SW480 (cell line): ENCODE measurements at places on chromosomes 7 and 10.

- no peak for DNase-seq
Observed at GRCh38 chr10:119306986-119307392, 99.6 kb downstream of the GRK5 start.

- DNase-seq, result no peak
Observed at GRCh38 chr10:49629431-49629881, 15.6 kb downstream of the CHAT start.

GRCh38 chr7:43112941-43113621, 634 bp downstream of the HECW1 start:
- DNase-seq, result no peak

DNA sequence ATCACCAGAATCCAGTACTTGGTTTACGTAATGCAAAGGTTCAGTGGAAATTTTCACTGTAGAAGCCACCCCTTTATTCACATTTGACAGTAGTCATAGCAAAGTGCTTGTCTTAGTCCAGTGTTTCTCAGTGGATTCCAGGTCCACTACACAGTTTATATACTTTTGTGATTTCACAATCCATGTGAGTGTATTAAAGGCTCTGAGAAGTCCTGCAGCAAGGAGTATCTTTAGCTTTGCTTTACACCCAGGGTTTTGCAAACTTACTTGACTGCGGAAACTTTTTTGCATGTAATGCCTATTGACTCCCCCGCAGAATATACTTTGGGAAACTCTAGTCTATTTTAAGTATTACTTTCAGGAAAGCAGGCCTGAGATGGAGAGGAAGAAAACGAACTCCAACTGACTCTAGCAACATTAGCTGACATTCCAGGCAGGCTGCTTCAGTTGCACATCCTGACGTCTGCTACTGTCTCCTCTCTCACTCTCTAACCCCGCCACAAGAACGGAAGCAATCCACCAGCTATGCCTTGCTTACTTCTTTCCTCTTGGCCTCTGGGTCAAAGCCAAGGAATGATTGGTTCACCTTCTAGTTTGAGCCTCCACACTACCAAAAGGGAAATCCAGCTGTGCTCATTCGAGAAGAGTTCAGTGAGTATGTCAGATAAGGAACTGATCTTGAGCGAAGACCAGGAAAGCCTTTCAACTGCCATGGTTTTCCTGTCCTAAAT, 6.2 kb downstream of the PLXNA4 start:
- no peak for DNase-seq

DNA sequence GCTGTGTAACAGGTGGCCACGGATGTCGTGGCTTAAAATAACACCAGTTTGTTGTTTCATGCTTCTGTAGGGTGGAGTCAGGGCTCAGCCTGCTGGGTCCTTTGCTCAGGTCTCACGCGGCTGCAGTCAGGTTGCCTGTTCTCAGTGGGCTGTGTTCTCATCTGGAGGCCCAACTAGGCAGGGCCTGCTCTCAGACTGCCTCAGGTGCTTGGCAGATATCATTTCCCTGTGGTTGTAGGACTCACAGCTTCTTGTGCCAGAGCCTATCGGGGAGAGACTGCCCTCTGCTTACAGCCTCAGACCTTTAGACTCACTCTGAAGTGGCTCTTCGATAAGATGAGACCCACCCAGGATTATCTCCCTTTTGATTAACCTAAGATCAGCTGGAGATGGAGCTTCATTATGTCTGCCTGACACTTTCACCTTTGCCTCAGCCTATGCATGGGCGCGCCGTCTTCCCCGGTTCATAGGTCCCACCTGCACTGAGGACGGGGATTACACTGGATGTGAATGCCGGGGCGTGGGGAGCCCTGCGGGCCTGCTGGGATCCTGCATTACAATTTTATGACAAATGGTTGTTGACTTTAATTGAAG, 55.3 kb downstream of the INPP5A start:
- DNase-seq, result no peak

GRCh38 chr10:6119423-6119822, 30.6 kb downstream of the RBM17 start:
- no peak for DNase-seq

DNA sequence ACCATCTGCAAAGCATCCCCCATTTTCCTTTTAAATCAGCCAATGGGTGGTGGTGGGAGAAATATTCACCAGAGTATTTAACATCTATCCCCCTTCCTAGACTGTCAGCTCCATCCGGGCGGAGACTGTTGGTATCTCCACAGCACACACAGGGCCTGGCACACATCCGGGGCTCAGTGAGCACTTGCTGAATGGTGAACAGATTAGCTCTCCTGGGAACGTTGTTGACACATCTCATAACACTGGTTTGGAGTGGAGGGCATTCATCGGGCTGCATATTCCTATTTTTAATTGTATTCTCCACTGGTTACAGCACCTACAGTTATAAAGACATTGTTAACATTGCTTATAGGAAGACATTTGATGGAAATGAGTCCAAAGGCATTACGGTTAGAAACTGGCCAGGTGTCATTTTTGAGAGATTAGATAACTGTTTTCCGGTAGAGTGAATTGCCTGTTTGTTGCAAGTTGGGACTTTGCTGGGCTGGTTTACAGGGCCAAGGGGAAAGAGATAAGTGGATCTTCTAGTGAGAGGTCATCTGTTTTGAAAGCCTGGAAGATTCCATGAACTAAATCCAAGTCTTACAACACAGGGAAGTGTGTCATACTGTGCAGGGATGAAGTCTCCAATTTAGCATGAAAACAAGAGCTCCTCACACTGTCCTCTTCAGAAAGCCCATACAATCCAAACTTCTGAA, 101.8 kb downstream of the EGFR start:
- DNase-seq, result no peak

GRCh38 chr7:92835261-92835850, 1.0 kb downstream of the CDK6 start:
- DNase-seq, result peak; percentile 97

DNA sequence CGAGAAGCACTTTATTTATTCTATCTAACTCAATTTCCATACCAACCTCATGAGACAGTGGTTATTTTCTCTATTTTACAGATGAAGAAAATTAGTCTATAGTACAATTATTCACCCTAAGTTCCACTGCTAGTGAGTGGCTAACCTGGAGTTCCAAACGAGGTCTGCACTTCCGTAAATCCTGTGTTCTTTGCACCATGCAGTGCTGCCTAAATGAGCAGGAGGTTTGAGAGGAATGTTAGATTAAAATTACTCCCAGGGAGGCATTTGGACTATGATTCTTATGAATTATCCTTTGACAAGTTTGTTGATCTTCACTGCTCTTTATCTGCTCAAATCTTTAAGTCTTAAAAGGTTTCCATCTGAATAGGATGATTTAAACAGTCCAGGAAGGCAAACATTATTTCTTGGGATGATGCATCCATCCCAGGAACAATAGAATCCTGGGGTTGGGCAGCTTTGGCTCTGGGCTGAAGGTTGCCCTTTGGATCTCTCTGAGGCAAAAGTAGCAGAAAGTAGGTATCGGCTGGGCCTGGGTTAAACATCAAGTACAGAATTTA, 400.8 kb downstream of the REEP3 start:
- no peak for DNase-seq

- DNase-seq, result no peak
Observed at GRCh38 chr7:64300641-64301405, 12.9 kb upstream of the ZNF736 start.

DNA sequence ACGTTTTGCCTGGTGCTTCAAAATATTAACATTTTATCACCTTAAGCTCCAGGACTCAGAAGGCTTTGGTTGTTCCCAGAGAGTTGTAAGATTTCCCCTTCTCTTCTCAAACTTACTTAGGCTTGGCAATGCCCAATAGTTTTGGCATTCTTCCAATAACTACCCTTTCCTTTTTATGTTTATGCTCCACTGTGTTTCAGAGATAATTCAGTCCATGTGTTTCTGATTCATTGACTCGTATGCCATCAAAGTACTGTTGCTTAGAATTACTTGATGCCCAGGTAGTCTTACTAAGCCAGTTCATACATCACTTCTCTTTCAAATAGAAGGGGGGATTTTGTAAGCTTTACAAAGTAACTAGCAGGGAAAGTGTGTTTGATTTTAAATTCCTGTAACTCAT, 66.6 kb downstream of the AGMO start:
- no peak for DNase-seq

DNA sequence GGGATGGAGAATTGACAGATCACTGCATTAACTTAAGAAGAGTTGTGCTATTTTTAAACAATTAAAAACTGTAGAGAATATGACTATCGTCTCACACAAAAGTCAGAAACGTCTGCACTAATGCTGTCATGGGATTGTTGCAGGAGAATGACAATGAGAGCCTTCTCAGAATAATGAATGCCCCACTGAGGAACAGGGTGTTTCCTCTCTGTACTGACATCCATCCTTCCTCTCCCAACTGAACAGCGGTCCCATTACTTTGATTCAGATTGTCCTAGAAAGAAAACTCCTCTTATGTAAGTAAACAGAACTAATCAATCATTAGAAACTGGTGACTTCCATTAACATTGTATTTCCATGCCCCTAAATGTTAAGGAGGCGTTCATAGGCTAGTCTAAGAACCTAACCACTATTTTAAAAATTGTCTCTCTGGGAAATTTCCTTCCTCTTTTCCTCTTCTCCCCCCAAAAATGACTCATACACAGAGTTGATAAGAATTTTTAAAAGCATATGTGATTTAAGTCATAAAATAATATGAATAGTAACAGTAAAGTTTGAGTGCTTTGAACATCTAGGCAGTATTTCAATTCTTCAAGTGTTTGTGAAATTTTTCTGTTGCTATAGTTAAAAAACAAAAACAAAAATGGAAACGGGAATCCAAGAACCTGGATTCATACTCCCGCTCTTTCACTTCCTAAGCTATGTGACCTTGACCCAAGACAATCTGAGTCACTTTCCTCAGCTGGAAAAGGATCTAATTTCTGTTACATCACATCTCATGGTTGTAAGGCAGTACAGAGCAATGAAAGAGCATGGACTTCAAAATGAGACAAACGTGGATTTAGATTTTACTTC, 12.7 kb upstream of the MACC1 start:
- no peak for DNase-seq

DNA sequence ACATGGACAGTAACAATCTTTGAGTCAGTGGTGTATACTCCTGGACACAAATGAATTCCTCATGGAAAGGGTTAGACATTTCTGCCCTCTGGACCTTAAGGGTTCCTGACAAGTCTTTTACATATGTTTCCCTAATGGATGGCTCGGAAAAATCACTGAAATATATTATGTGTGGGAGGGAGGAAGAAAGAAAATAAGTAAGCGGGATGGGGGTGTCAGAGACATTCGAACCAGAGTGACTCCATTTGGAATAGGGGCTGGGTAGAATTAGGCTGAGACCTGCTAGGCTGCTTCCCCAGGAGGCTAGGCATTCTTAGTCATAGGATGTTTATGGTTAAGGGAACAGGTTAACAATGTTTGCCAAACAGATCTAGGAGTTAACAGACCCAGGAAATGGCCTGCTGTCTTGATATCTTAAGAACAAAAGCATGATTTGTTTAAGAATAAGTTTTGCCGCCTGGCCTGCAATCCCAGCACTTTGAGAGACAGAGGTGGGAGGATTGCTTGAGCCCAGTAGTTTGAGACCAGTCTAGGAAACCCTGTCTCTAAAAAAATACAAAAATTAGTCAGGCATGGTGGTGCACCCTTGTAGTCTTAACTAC, 1241.7 kb downstream of the TYW1 start:
- no peak for DNase-seq

DNA sequence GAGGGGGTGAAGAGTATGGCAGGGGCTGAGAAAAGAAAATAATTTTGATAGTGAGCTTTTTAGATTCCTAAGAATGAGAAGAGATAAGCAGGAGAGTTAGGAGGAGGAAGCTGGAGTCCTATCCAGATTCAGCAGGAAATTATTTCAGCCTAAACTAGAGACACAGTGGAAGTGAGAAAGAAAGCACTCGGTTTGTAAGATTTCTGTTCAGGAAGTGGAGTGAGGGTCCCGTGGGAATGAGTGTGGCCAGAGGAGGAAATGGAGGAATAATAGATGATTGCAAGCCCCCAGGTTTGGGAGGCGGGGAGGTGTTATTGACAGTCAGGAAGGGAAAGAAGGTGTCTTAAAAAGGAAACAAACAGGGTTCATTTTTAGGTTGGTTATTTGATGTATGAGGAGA, 84.8 kb upstream of the NRP1 start:
- DNase-seq, result no peak

DNA sequence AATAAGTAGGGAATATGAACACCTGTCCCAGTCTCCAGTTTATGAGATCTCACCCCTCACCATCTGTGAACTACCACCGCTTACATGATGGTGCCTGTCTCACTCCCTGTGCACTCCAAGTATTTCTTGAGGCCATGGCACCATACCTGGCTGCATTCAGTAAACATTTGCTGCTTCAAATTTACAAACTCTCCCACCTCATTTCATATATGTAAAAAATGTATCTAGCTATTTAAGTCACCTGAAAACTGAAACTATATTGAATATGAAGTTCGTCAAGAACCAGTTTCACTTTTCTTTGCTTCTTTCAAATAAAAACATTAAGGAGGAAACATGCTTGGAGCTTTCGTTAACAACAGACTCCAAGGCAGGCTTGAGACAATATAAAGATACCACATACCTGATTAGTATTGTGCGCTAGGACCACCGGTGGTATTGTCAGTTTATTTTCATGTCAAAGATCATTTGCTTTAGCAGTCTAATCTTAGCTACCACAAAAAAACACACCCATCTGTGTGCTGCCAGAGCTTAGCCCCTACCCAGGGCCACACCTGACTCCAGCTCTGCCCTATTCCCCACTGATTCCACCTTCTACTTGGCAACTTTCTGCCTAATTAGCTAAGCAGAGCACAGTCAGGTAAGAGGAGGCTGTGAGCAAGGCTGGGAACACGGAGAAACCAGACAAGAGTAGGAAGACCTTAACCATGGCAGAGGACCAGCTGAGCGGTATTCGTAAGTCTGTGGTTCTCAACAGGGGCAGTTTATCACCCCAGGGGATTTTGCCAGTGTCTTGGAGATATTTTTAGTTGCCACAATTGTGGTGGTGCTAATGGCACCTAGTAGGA, 92.0 kb downstream of the ZFAND4 start:
- no peak for DNase-seq
